ENCODE measurements at places on chromosomes 7 and 10.
A peak's percentile ranks its signal among the peaks of the same experiment; 100 is the strongest.

- DNase-seq = no peak
Observed at GRCh38 chr10:73174148-73174925, 6.4 kb downstream of the FAM149B1 start.

GRCh38 chr7:25894002-25894901 lies 257.7 kb upstream of the NFE2L3 start:
- peak; percentile 59 for DNase-seq

- no peak for DNase-seq
Observed at GRCh38 chr7:130273933-130274255, 7.2 kb downstream of the CPA2 start.

DNA sequence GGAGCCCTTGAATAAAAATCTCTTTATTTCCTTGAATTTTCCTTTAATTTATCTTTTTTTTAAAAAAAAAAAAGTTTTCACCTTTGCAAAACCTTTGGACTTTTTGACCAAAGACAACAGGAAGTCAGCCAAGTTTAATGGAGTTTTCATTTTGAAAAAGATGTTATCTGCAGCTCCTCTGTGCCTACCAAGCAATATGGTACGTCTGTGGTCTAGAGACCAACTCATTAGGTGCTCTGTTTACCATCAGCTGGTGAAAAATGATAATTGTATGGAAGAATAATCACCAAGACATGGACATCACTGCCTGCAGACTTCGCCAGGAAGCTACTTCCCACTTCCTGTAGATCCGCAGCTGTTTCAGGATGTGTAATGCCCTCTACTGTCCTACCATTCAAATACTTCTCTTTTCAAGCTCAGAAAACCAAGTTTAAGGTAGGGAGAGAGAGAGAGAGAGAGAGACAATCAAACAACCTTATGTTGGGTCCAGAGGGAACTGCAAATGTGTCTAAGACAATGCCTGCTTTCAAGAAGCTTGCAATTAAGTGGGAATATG lies 18.7 kb downstream of the PLXNA4 start:
- DNase-seq = no peak

DNA sequence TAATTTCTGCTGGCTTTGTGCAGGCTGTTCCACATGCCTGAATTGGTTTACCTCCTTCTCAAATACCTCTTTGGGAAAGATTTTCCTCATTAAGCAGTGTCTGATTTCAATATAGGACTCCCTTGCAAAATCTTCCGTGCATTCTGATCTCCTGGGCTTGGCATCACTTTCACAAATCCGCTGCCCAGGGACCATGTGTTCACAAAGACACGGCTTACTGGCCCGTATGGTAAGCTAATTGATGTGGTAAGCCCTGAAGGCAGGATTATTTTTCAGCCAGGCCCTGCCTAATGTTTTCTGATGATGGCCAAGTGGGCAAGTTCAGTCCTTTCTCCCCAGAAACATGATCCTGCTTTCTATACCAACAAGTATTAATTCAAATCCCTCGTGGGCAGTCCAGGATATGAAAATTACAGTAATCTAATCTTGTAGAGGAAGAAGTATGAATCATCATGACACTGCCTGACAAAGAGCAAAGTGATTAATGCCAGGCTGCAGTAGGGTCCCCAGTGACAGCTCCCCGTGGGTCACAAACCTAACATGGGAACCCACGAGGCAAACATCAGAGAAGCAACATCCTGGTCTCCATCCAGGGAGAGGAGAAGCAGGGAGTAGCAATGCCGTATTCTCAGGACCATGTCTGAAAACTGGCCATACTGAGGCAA lies 11.6 kb upstream of the SVIL start:
- DNase-seq = no peak

GRCh38 chr10:122018491-122018890 lies 29.5 kb downstream of the TACC2 start:
- DNase-seq = no peak

GRCh38 chr7:50346545-50347497 lies 42.3 kb downstream of the IKZF1 start:
- no peak for DNase-seq

DNA sequence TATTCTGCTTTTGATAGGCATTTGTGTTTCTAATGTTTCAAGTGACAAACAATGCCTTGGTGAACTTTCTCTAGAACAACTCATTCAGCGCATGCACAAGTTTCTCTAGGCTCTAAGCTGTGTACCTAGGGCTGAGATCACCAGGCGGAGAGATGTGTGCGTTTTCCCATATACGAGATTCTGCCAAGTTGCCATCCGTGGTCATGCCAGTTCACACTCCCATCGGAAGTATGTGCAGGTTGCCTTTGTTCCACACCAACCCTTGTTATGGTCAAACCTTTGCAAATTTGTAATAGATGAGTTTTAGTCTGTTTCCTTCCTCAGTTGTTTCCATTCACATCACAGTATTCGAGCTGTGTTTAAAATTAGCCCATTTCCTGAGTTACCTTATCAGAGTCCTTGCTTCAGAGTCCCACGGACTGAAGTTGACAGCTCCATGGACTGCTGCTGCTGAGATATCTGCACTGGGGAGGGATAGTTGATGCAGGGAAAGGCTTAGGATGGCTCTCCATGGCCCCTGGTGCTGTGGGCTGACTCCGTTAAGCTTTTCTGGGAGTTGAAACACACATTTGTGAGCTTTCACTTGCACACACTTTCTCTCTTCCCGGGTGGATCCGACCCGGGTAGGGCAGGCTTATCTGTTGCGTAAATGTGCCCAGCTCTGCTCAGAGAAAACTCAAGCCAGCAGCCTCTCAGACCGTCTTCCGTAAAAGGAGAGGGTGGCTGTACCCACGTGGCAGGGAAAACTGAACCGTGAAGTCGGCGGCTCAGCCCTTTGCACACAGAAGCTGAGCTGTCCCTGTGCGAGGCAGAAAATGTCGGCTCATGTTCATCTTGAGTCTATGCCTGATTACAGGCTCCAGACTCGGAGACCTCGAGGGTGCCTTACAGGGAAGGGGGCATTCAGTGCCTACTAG lies 49.4 kb downstream of the HK1 start:
- DNase-seq = no peak

GRCh38 chr10:79322616-79323543 lies 24.4 kb upstream of the PPIF start:
- DNase-seq = no peak

GRCh38 chr10:33102071-33102470 lies 144.0 kb upstream of the ITGB1 start:
- no peak for DNase-seq

Data from SHP77 (cell line).